ENCODE measurements at places on chromosomes 12 and 14.

- DNase-seq, result no peak
These were observed 220.1 kb upstream of the PDE3A start for GRCh38 chr12:20148241-20148640.

DNA sequence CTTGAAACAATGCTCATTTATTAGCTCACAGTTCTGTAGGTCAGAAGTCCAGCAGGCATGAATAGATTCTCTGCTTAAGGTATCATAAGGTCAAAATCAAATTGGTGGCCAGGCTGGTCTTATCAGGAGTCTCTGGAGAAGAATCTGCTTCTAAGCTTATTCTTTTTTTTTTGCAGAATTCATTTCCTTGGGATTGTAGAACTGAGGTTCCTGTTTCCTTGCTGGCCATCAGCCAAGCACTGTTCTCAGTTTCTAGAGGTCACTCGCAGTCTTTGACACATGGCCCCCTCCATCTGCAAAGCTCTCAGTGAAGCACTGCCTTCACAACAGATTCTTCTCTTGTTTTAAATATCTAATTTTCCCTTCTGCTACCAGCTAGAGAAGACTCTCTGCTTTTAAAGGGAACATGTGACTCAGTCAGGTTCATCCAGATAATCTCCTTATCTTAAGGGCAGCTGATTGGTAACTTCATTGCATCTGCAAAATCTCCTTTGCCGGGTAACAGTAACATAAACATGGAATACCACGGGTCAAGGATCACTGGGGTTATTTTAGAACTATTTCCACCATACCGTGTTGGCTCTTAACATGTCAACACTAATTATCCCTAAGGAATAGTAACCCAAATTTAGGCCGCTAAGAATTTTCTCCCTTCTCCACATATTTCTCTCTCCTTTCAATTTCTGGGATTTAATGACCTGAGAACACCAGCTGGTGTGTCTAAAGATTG lies 25.3 kb downstream of the RHOJ start:
- DNase-seq, result no peak

DNA sequence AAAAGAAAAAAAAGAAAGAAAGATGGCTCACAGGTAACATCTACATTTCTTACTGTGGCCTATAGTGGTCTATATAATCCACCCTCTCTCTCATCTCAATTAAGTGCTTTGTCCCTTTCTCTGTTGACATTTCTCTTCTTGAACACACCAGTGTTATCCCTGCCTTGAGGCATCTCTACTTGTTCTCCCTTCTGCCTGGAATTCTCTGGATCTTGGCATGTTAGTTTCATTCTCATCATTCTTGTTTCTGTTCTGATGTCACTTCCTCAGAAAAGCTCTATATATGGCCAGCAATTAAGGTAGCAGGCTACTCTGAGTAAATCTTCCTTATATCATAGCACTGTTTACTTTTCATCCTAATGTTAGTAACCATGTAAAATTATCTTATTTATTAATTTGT lies 155.7 kb upstream of the PDZRN4 start:
- no peak for DNase-seq

GRCh38 chr12:95877622-95878021 lies 18.9 kb downstream of the SNRPF start:
- DNase-seq, result no peak

- no peak for DNase-seq
These were observed 16.7 kb upstream of the ZDHHC22 start for GRCh38 chr14:77158175-77158881.

DNA sequence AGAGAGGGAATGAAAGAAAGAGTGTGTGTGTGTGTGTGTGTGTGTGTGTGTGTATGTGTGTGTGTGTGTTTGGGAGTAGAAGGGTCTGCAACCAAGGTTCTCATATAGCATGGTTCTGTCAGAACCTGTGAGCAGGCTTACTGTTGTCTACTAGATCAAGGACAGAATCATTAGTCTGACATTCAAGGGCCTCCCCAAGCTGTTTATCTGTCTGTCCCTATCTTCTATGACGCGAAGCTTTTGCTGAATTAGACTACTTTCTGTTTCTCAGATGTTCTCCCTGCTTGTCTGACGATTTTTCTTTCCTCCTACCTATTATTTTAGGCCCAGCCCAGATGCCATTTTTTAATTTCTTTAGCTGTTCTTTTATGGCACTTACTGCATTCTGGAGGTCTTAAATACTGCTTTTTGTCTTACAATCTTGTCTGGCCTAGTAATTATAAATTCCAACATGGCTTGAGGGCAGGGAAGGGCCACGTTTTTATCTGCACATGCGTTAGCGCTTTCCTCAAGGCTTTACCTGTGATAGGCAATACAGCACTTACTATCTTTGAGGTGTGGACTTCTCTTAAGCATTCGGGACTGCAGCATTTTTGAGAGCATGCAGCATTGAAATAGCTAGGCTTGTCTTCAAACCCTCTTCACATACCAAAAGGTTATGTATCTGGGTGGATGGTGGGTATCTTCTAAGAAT lies 150.2 kb downstream of the TTLL5 start:
- no peak for DNase-seq

DNA sequence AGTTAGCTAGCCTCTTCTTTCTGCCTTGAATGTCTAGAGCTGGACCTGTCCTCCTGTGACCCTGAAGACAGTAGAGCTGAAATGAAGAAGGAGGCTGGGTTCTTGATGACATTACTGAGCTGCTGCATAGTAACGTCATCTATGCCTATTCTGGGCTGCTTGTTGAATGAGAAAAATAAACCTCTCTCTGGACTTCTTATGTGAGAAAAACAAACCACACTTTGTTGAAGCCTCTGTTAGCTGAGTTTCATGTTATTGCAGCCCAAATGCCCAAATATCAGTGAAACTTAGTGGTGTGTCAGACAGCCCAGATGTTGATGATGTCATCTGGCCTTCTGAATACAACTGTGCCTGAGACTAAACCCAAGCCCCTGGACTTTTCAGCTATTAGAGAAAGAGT lies 67.0 kb upstream of the MAX start:
- DNase-seq, result no peak

DNA sequence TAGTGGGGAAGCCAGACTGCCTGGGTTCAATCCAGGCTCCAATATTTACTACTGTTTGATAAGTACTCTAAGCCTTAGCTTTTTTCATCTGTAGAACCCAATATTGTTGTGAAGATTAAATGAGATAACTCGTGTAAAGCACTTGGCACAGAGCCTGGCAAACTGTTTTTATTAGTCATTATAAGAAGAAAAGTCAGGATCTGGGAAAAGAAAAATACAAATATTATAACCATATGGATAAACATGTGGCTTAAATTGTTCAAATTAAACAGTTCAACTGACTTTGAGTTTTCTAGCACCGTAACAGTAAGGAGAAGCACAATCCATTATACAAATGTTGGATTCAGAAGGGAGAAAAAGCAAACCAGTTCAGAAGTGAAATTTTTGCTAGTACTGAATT lies 22.0 kb upstream of the CDK17 start:
- no peak for DNase-seq

DNA sequence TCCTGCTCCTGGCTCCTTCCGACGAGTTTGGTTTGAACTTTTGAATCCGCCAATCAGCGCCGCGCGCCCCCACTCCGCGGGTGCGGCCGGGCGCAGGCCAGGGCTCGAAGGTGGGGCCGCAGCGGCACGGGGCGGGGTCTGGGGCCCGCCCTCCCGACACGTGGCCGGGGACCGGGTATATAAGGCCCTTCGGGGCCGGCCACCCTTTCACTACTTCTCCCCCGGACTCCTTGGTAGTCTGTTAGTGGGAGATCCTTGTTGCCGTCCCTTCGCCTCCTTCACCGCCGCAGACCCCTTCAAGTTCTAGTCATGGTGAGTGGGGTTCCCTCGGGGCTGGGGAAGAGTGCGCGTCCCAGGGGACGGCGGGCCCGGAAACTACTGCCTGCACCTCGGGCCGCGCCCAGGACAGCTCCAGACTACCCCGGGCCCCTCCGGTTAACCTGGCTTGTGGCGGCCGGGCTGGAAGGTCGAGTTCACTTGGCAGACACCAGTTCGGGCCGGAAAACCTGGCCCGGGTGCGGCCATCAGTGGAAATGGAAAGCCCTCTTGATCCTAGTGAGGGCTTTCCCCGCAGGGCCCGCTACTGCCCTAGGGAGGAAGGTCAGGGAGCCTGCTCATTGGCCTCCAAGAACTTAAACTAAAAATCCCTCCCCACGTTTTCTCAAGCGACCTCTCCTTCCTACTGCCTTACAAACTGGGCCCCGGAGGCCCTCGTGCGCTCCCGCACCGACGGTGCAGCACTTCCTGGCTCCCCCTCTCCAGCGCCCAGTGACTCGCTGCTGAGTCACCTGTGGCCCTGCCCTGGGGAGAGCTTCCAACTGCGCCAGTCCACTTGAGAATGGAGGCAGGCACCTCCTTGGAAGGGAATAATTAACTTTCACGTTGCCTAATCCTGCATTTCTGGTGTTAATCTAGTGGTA lies at the start of gene TUBA1C:
Gene TUBA1C (plus strand): TSS at position 210 of the 920 bp plus-strand sequence. CDS start 100 bp downstream, at position 310.
- peak; percentile 80 for DNase-seq

DNA sequence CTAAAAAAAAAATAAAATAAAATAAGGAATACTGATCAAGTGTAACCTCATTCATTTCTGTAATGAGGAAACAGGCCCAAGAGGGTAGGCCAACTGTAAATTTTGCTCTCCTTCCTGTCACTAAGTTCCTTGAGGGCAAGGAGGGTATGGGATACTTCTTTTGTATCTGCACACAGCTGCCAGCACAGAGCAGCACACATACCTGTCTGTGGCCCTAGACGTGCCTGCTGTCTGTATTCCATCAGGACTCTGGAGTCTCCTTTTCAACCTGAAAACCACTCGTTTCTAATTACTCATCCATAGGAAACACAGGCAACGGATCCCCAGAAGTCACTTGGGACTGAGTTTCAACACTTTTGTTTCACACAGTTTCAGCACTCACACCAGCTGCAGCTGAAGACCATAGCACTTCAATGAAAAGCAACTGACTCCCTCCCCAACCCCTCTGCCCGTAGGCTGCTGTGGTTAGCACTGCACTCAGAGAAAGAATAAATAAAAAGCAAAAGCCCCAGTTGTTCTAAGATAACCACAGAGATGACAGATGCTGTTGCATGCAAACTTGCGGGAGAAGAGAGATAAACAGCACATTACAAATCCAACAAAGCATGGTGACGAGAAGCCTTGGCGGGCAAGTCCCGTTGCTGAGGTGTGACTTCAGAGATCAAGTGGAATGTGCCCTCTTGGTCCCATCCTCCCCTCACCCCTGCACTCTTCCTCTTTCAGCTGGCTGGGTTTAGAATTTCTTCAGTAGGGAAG lies 24.9 kb downstream of the CRACR2A start:
- no peak for DNase-seq

DNA sequence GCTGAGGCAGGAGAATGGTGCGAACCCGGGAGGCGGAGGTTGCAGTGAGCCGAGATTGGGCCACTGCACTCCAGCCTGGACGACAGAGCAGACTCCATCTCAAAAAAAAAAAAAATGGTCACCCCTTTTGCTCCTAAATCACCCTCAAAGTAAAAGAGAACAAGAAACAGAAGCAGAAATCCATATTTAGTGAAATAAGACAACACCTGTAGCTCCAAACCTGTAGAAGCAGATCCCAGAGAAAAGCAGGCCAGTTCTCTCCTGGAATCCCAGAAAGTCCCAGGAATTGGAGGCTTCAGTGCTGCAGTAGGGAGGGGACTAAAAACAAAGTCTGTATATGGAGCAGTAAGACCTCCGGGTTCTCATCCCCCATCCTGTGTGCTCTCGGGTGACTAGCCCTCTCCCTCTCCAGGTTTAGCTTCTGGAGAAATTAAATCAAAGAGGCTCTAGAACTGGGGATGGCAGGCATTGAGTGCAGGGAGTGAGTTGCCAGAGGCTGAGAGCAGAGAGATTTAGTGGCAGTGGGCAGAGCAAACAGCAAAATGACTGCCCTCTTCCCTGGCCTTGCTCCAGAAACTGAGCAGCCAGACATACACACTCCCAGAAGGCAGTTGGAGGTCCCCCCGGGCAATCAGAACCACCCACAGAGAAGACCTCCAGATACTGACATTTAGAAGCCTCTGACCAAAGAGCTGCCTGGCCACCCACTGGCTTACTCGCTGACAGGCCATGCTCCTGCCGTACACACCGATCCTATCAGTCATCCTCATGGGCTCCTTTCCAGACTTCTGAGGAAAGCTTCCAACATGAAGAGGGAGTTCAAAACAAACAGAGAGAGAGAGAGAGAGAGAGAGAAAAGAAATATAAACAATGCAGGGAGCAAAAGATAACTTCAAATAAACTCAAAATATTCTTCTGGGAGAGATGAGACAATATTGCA lies 6.3 kb upstream of the MLXIP start:
- DNase-seq, result no peak

DNA sequence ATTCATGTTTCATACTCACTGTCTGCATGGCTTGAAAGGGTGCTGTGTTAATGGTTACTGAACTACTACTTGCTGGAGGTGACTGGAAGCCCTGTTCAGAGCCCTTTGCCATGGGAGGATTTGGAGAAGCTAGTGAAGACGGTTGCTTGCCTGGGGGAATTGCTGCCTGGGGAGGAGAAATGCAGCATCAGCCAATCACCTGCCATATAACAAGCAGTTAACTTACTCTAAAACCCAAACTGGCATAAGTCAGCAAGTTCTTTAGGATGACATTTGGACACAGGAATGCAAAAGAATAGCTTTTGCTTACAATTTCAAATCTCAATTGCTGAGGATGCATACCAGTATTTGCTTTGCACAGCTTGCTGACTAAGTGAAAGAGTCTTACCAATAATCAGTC lies 23.4 kb upstream of the IPO8 start:
- no peak for DNase-seq

- no peak for DNase-seq
These were observed 113.8 kb downstream of the KCNK10 start for GRCh38 chr14:88209273-88209672.

GRCh38 chr14:24978862-24979724 lies 70.9 kb downstream of the STXBP6 start:
- no peak for DNase-seq

GRCh38 chr12:105721891-105722290 lies 391.4 kb downstream of the C12orf75 start:
- DNase-seq, result no peak

- DNase-seq, result no peak
These were observed 71.7 kb downstream of the SLC2A13 start for GRCh38 chr12:40034156-40034555.

- DNase-seq, result no peak
These were observed 221.8 kb downstream of the TMEM121 start for GRCh38 chr14:105748204-105748578.

DNA sequence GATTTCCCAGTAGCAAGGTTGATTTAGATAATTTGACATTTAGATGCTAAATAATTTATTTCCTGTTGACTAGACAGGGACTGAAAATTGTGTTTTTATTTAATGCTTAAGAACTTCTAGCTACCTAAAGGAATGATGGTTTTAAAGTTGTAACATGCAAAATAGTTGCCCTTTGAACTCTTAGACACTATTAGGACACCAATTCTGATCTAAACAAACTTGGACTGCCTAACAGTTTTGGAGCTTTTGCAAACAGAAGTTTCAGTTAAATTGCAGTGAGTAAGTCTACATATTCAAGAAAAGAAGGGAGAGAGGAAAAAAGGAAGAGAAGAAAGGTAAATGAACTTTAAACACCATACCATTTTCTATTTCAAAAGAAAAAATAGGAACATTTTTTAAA lies 189.3 kb upstream of the GARIN2 start:
- no peak for DNase-seq

Data from stimulated activated CD8-positive, alpha-beta memory T cell treated with anti-CD3 and anti-CD28 coated beads, Interleukin-2, amount 100 ng/mL, for 1 hour (primary cell).